ENCODE measurements at places on chromosomes 1 and 21. TPM values are rescaled to one million over a fixed set of nuclear protein-coding genes. Genes with fewer than 3 reads are reported as not detected.

LORICRIN gene
- total RNA-seq, result not detected

BACH1 gene
- 32.2 TPM for total RNA-seq

ERRFI1 gene
- 29.2 TPM for total RNA-seq

MIXL1 gene
- 0.13 TPM for total RNA-seq

RHEX gene
- not detected for total RNA-seq

LCE1F gene
- total RNA-seq, result not detected

UBL4B gene
- not detected for total RNA-seq

TACSTD2 gene
- total RNA-seq, result 0.22 TPM

PLA2G2C gene
- total RNA-seq, result not detected

PTPN7 gene
- 0.27 TPM for total RNA-seq

PLA2G2A gene
- total RNA-seq, result not detected

RPE65 gene
- not detected for total RNA-seq

CAPN9 gene
- total RNA-seq, result under 0.01 TPM

S100A2 gene
- total RNA-seq, result 2.4 TPM

OR6K6 gene
- total RNA-seq, result not detected

RGS8 gene
- total RNA-seq, result not detected

SPRR4 gene
- total RNA-seq, result not detected

TEDDM1 gene
- total RNA-seq, result not detected

TMEM82 gene
- not detected for total RNA-seq

LINGO4 gene
- total RNA-seq, result not detected

RNF223 gene
- total RNA-seq, result not detected

OR2T29 gene
- total RNA-seq, result not detected

RAP1GAP gene
- 0.07 TPM for total RNA-seq

TSPAN2 gene
- total RNA-seq, result 2.0 TPM

TNFRSF9 gene
- 0.13 TPM for total RNA-seq

SAMD11 gene
- not detected for total RNA-seq

ANGPTL3 gene
- total RNA-seq, result not detected

C1orf141 gene
- not detected for total RNA-seq

ERVH48-1 gene
- not detected for total RNA-seq

ERO1B gene
- total RNA-seq, result 5.3 TPM

ACTA1 gene
- total RNA-seq, result not detected

TARBP1 gene
- 36.8 TPM for total RNA-seq

RGS1 gene
- not detected for total RNA-seq

MTMR11 gene
- 8.8 TPM for total RNA-seq

CFHR5 gene
- total RNA-seq, result not detected

FRRS1 gene
- total RNA-seq, result 2.0 TPM

CLCA2 gene
- total RNA-seq, result 0.13 TPM

FCAMR gene
- not detected for total RNA-seq

LCE1C gene
- not detected for total RNA-seq

RGS18 gene
- total RNA-seq, result not detected

AADACL4 gene
- total RNA-seq, result not detected

GIPC2 gene
- 30.9 TPM for total RNA-seq

PRELP gene
- 0.07 TPM for total RNA-seq

SLAMF8 gene
- not detected for total RNA-seq

BGLAP gene
- not detected for total RNA-seq

Measured in thoracic aorta endothelial cell (primary cell).